ENCODE measurements at places on chromosomes 16 and 17.

DNA sequence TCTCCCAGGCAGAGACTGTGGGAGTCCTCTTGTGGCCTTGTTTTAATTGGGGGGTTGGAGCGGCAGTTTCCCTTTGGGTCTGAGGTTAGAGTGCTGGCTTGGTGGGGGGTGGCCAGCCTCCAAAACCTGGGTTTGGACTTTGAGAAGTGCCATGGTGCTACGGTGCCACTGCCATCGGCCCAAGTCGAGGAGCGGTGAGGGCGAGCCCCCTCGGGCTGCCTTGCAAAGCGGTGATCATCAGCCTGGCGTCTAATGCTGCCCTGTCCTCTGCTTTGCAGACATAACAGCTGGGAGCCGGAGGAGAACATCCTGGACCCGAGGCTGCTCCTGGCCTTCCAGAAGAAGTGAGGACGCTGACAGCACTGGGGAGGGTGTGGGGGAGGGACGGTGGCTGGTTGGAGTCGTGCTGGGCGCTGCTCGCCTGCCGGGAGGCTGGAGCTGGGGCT is 1.2 kb downstream of the CBX2 start:
- no peak for DNase-seq

DNA sequence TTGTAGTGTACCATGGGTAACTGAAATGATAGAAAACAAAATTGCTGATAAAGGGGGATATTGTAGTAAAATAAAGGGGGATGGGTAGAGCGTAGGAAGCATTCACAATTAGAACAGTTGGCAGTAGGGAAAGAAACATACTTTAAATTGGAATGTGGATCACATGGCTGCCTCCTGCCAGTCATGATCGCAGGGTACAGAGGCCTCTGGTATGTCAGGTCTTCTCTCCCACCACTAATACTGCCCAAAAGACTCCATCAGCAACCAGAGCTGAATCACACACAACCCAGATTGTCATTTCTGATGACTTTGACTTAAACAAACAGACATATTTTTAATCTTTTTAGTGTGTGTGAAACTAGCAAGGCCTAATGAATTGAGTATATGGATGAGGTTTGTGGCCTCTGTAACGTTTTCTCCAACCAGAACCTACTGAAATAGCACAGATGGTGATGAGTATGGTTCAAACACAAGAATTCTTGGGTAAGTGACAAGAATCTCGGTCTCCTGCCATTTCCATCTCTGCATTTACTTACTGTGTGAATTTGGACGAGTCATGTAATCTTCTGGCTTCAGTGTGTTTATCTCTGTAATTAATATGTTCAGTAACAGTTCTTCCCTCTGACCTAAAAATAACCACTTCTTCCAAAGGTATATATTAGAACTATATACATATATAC is 112.6 kb downstream of the USP22 start:
- no peak for DNase-seq

DNA sequence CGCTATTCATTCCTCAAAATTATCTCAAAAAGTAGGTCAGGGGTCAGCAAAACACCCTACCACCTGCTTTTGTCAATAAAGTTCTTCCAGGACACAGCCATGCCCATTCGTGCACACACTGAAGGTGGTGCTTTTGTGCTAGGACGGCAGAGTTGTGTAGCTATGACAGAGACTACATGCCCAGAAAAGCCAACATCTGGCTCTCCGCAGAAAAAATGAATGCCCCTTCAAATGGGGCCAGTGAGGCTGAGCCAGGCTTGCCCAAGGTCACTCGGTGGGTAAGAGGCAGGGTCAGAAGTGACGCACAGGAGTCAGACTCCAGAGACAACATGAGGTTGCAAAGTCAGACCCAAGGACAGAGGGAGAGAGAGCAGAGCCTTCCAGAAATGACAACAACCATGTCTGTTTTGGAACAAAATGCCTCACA is 200.1 kb downstream of the XYLT1 start:
- no peak for DNase-seq

- no peak for DNase-seq
Measured at GRCh38 chr17:32159586-32160438, 17.5 kb downstream of the RHOT1 start.

DNA sequence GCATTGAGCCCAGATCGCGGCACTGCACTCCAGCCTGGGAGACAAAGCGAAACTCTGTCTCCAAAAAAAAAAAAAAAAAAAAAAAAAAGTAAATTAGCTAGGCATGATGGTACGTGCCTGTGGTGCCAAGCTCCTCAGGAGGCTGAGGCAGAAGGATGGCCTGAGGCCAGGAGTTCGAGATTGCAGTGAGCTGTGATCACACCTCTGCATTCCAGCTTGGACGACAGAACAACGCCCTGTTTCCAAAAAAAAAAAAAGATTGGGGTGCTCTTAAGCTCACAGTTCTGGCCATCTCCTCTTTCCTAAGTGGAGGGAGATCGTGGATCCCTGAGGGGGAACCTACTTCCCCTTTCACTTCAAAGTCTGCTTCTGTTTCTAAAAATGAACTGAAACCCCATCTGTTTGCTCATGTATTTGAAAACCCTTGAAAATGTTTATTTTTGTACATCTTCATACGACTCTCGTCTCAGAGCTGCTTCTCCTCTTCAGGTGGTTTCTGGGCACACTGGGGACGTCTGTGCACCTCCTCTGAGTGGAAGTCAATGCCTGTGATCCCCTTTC is 138.8 kb downstream of the PRKCA start:
- DNase-seq, result no peak

DNA sequence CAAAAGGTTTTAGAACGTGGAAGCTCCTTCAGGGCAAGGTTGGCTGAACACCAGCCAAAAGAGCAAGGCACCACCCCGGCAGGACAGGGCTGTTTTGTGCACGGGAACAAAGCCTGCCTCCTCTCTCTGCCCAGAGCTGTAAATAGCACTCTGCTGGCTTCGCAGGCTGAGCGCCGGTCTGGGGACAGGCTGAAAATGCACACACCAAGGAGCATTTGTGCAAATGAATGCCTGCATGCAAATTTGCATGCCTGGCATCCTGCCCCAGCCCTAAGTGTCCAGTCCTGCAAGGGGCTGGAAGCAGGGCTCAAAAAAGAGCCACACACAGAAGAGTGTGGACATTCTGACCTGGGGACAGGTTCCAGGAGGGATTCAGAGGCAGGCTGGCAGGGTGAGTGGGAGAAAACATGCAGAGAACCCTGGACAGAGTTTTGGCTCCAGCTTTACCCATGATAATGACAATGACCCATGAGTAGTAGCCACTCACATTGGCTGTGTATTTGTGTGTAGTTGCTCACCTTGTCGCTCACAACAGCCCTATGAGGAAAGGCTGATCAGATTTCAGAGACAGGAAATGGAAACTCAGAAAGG is 11.7 kb downstream of the ABAT start:
- no peak for DNase-seq

DNA sequence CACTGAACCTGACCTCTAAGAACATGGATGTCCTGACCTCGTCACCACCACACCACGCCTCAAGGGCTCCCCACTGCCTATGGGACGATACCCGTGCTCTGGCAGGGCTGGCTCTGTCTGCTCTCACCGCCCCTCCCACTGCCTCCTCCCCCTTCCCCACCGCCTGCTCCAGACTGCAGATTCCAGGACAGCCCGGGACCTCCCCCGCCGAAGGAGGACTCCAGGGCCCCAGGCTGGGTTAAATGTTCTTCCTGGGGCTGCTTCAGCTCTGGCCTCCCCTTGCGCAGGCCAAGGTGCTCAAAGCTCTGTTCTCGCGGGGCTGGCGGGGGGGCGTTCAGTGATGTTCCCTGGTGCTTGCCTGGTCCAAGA is 3.1 kb downstream of the NPW start:
- peak; percentile 55 for DNase-seq

DNA sequence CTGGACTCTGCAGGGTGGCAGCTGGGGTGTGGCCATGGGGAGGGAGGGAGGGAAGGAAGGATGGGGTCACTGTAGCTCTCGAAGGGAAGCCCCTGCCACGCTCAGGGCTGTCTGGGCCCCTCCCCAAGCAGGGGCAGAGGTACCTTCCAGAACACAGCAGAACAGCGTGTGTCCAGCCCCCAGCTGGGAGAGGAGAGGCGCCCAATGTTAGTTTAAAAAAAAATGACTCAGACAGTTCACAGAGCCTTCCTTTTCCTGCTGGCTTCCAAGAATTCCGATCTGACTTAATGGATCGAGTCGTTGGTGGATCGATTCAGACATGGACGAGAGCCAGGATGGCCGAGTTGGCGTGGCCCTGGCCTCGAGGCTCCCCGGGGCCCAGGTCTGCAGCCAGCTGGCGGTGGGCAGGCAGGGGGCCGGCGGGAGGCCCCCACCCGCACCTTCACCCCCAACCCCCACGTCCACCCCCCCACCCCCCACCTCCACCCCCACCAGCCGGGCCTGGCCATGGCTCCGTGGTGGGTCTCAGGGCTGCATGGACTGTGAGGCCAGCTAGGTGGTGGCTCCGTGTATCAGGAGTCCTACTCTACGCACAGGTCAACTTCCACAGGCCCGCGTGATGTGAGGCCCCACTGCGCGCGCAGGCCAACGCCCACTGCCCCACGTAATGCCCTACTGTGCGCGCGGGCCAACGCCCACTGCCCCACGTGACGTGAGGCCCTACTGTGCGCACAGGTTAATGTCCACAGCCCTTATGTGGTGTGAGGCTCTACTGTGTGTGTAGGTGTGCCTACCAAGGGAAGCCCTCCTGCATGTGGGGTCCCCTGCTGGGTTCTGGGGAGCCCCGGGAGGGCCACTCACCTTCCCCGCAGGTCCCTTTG is 21.8 kb downstream of the CACNA1H start:
- DNase-seq, result peak; percentile 38

DNA sequence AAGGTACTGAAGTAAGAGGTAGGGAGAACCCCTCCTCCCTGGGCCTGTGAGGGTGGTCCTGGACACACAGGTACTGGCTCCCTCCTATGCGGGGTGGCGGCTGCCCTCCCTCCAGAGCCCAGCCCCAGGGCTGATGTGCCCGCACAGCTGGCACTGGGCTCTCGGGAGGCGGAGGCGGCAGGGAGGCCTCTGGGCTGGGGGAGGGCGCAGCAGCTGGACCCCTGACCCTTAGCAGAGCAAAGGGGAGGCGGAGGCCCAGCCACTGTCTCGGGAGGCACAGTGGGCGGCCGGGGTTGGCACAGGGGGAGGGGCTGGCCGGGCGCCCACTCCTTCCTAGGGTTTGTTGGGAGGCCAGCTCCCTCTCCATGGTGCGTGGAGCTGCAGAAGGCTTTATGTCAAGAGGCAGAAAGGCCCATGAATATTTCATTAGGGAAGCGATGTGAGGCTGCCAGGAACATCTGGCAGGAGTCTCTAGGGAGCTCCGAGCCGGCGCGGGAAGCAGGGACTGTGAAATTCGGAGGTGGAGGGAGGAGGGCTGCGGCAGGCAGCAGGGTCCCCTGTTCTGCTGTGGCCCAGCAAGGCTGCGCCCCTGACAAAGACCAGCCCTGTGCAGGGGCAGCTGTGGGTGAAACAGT is 44.1 kb upstream of the ACSF3 start:
- no peak for DNase-seq

DNA sequence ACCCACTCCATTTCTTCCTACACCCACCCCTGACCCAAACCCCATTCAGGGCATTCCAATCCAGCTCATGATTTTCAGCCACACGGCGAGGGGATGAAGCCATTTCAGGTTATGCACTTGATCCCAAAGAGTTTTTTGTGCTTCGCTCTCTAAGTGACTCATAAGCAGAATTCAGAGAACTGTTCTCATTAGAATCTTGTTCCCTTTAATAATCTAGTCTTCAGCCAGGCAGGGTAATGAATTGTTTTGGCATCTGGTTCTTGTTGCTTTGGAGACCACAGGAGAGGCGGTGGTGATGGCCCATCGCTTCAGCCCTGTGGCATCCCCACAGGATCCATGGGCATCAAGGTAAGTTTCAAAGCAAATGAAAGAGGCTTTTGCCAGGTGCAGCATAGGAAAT is 4.8 kb upstream of the KRT31 start:
- DNase-seq, result no peak

- no peak for DNase-seq
Measured at GRCh38 chr16:1076801-1077576, 4.4 kb downstream of the SSTR5 start.

DNA sequence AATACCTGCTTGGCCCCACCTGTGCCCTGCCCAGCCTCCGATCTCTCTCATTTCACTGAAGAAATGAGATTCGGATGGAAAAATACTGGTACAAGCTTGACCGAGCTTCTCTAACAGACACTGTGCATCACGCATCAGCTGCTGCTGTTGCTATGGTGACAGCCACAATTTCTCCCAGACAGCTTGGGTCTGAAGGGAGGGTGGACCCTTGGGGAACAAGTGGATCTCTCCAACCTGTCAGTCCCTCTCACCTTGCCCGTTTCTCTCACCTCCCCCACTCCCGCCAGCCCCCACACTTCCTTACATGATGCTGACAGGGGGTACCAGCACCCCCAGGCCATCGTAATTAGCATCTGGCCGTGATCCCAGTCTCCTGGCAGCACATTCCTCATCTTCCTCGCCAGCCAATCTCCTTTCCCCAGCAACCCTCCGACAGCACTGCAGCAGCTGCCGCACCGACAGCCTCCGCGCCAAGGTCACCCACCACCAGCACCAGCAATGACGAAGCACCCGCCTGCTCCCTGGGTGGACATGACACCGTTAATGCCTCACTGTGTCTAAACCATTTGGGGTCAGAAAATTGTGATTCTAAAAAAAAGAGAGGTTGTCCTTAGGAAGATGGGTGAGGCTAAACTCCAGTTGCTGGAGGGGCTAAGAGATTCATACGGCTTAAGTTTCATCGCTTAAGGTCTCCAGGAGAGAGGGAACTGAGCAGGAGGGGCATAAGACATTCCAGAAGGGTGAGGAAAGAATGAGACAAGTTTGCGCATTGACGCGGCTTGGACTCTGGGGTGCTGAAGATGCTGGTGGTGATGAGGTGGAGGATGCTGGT is 58.6 kb upstream of the TNRC6A start:
- DNase-seq, result peak; percentile 65

DNA sequence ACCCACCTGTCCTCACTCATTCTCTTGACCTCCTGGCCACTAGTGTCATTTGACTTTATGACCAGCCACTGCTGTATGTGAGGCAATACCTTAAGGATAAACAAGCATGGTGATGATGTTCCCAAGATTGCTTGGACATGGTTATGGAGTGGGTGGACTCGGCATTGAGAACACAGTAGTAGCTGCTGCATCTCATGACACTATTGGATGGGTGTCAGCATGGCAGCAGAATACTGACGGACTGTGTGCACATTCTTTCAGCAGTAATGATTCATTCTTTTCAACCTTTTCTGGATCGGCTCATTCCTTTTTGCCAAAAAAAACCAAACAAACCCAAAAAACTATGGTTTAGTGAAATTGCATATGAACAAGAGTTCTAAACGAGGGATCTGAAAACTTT is 13.5 kb downstream of the SPECC1 start:
- no peak for DNase-seq

DNA sequence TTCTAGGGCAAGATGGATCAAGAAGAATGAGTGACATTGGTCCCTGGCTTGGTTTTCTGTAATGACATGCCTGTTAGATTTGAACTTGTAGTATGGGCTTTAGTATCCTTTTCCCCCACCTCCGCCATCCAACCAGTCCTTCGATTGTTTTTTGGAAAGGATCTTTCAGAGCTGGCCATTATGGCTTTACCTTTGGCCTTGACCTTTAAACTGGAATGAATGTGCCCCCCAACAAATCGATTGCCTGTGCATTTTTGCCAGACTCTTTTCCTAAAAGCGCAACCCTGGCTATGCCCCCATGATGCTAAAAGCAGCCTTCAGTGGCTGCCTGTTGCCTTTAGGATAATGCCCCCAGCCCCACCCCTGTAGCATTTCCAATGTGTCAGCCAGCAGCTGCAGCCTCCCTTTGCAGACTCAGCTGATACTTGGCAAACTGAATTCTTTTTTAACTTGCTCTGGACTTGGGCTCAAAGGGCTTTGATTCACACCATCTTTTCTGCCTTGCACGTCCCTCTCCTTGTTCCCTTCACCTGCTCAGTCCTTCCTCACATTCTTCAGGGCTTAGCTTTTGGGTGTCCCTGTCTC is 4.0 kb downstream of the GPRC5C start:
- DNase-seq, result no peak
